Progenitor cell of endocrine pancreas (in vitro differentiated cells): ENCODE measurements at places on chromosomes 5 and 9.

DNA sequence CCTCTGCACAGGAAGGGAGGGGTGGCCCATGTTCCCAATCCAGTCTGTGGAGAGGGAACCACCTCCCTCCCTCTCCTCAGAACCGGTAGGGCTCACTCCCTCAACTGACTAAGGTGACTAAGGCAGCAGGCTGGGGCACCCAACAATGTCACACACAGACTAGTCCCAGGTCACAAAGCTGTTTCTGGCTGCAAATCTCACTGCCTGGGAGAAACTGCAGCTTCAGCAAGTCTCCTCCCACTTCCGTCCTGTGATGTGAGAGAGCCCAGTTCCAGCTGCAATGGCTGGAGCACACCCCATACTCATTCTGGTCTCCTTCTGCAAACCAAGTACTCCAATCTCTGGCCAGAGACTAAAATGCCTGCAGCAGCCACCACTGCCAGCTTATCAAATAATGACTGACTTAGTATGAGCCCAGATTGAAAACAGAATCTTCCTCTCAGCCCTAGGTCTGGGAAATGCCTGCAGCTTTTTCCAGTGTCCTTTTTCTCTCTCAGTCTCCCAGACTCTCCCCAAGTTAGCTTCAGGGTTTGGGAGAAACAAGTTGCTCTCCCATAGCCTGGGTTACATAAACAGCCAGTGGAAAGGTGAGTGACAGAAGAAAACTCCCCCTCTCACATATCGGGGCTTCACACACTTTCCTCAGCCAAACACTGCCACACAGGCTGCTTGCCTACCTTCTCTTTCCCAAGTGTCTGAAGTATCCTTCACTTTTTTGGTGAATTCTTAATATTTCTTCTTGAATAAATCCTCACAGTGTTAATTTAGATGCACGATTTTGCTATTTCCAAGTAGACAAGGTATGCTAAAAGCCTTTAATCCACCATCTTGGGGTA lies 247.4 kb upstream of the RASA1 start:
- DNase-seq, result no peak
- no peak overlapping the region for H3K4me3 ChIP-seq
- H3K36me3 ChIP-seq, result no peaks in the 10 kb centered on the region
- H3K27me3 ChIP-seq, result no peaks in the 10 kb centered on the region
- no peak overlapping the region for H3K27ac ChIP-seq

DNA sequence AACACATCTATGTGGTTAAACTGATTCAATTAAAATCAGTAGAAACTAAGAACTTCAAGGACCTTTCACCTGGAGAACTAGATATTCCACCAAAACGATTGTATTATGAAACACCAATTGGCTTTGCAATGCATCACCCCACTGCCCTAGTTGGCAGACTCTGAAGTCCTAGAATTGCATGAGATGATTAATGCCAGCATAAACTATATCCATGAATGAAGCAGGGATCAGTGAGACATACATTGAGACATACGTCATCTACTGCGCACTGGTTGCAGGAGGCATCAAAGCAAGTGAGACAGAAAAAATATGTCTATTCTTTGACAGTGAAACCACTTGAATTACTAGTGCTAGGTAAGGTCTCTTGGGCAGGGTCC lies 9.7 kb upstream of the ZNF354A start:
- H3K36me3 ChIP-seq, result no peaks in the 10 kb centered on the region
- no peak for DNase-seq
- H3K4me3 ChIP-seq, result no peak overlapping the region
- H3K27me3 ChIP-seq, result peaks cover 8% of the 10 kb centered on the region
- no peaks in the 10 kb centered on the region for H3K4me1 ChIP-seq

GRCh38 chr5:156199045-156199444 lies 127.9 kb upstream of the SGCD start:
- H3K36me3 ChIP-seq, result no peaks in the 10 kb centered on the region
- peaks cover 8% of the 10 kb centered on the region for H3K4me1 ChIP-seq
- no peak for DNase-seq

DNA sequence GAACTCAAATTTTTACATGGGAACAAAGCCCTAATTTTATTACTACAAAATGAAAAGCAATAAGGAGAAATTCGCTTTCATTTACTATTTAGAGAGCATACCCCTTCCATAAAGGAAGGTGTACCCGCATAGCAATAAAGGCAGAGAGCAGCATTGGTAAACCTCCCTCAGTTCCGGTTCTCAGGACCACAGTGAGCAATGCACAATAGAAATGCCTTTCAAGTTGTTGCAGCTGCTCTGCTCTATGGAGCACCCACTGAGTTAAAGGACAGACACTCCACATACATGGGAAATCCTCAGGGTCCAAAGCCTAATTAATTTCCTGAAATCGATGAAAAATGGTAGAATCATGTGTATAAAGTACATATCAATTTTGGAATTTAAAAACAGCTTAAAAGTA lies 89.9 kb upstream of the MPDZ start:
- DNase-seq, result no peak
- H3K36me3 ChIP-seq, result no peaks in the 10 kb centered on the region
- no peaks in the 10 kb centered on the region for H3K4me1 ChIP-seq
- no peaks in the 10 kb centered on the region for H3K27me3 ChIP-seq
- no peak overlapping the region for H3K27ac ChIP-seq
- no peak overlapping the region for H3K4me3 ChIP-seq

DNA sequence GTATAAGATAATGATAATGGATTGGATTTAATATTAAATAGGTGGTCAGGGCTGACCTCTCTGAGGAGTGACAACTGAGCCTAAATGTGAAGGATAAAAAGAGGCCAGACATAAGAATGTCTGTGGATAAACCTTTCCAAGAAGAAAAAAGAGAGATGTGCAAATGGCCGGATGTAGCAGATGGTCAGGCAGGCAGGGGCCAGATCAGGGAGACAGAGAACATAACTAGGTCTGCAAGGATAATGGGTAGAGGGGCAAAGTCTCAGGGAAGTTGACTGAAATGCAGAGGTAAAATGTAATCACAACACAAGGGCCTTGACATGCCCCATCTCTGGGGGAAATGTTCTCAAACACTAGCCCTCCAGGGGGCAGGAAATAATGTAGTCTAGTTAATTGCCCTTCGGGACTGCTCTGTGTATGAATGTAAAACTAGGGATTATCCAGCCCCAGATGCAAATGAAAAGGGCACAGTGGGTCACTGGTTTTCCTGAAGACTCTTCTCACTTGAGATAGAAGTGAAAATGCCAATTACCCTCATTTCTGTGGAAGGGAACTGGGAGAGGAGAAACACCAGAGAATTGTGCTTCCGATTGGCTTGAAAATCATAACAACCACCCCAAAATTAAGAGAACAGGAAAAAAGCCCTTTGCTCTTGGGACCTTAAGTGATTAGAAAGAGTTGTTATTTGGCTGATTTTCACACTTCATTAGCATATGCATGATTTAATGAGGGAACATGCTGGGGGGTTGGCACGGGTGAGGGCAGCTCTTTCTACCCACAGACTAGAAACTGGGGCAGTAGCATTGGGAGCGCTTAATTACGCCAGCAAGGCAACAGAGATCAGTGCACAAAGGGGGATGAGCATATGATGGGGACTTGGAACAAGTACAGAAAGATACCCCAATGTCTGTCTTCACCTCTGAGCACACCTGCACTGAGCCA lies 88.6 kb downstream of the PPP2R2B start:
- DNase-seq, result no peak
- no peaks in the 10 kb centered on the region for H3K36me3 ChIP-seq
- H3K27ac ChIP-seq, result no peak overlapping the region
- no peak overlapping the region for H3K4me3 ChIP-seq
- H3K4me1 ChIP-seq, result peaks cover 2% of the 10 kb centered on the region
